Activated CD4-positive, alpha-beta T cell treated with anti-CD3 and anti-CD28 coated beads, Interleukin-2, amount 10 ng/mL, durations not matched to agents 7 days and 5 days (primary cell): ENCODE measurements at places on chromosomes 1 and 21. TPM values are rescaled to one million over a fixed set of nuclear protein-coding genes. Genes with fewer than 3 reads are reported as not detected.

The TAS1R1 gene
- not detected for total RNA-seq

GRCh38 chr1:152109998-152110294 is 5.3 kb downstream of the TCHH start:
- no peak for DNase-seq
- no peak overlapping the region for H3K4me3 ChIP-seq
- H3K4me1 ChIP-seq = no peaks in the 10 kb centered on the region
- H3K27ac ChIP-seq = no peak overlapping the region
- peaks cover 3% of the 10 kb centered on the region for H3K36me3 ChIP-seq
- H3K27me3 ChIP-seq = peaks cover 14% of the 10 kb centered on the region

GRCh38 chr1:107964336-107965109 is 457 bp downstream of the VAV3 start:
- H3K4me3 ChIP-seq = peak overlapping the region; percentile 83
- peak overlapping the region; percentile 79 for H3K27ac ChIP-seq
- DNase-seq = peak; percentile 11
- peaks cover 32% of the 10 kb centered on the region for H3K4me1 ChIP-seq
- no peaks in the 10 kb centered on the region for H3K36me3 ChIP-seq

DNA sequence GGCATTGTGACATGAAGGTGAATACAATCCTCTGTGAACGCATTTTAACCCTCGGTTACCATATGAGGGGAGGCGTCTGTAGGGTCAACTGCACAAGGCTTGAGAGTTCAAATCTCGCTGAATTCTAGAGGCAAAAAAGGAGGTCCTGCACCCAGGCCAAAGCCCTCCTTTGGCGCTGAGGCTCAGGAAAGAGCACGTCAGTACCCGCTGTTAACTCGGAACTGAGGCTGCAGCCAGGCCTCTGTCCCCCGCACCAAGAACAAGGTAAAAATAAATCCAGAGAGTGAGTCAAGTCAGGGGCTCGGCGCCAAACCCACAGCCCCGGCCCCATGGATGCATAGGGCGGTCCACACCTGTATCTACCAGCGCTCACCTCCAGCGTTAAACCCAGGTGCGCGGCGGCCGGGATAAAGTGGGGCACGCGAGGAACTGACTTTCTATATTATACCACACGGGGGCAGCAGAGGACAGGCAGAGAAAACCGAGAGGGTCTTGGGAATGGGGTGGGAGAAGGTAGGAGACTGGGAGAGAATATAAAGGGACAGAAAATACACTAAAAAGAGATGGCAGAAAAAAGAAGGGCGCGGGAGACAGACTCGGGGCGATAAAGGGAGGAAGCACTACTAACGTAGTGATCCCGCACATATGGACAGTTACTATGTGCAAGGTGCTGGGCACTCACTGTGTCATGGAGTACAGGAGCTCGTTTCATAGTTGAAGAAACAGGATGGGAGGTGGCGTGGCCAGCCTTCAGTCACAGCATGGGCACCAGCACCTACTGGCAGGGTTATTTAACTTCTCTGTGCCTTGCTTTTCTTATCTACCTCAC is 54.9 kb downstream of the DMRTA2 start:
- H3K4me3 ChIP-seq = no peak overlapping the region
- H3K27ac ChIP-seq = no peak overlapping the region
- no peaks in the 10 kb centered on the region for H3K36me3 ChIP-seq

GRCh38 chr1:59596956-59597355 is 217.8 kb upstream of the HOOK1 start:
- H3K27ac ChIP-seq = no peak overlapping the region
- H3K4me3 ChIP-seq = no peak overlapping the region
- H3K4me1 ChIP-seq = no peaks in the 10 kb centered on the region
- DNase-seq = no peak
- no peaks in the 10 kb centered on the region for H3K36me3 ChIP-seq

GRCh38 chr1:44532567-44532944 is 127.5 kb downstream of the RNF220 start:
- peaks cover 8% of the 10 kb centered on the region for H3K27me3 ChIP-seq
- H3K27ac ChIP-seq = no peak overlapping the region
- H3K4me3 ChIP-seq = no peak overlapping the region
- no peaks in the 10 kb centered on the region for H3K36me3 ChIP-seq
- H3K4me1 ChIP-seq = peaks cover 5% of the 10 kb centered on the region

DNA sequence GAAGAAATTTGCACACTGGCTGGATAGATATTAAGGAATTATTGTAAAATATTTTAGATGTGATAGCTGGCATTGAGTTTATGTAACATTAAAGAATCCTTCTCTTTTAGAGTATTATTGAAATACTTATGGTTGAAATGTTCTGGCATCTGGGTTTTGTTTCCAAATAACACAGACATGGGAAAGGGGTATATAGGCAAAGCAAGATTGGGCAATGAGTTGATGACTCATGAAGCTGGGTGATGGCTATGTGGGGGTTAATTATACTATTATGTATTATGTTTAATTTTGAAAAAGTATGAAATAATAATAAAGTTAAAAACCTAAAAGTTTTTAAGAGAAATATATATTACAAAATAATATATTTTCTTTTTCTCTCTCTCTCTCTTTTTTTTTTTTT is 12.5 kb upstream of the PTPN14 start:
- H3K27ac ChIP-seq = no peak overlapping the region
- DNase-seq = no peak
- H3K4me1 ChIP-seq = no peaks in the 10 kb centered on the region
- H3K36me3 ChIP-seq = no peaks in the 10 kb centered on the region
- peaks cover 8% of the 10 kb centered on the region for H3K27me3 ChIP-seq
- H3K4me3 ChIP-seq = no peak overlapping the region
